Mucosa of gallbladder (tissue), 1 donor: ENCODE measurements at places on chromosomes 3 and 15.

DNA sequence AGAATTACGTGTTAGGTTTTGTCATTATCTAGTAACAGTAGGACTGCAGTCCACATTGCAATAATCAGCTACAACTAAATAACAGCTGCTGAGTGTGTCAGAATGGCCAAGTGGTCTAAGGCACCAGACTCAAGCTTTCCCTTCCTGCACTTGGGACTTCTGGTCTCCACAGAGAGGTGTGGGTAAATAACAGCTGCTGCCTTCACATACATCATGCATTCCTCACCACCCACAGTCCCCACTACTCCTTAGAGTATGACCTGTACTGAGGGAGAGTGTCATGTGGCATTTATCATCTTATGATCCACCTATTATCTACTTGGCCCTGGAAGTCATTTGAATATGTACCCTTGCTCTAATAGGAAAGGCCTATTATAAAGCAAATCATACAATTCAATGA is 22.2 kb upstream of the ZMAT3 start:
- no peak for DNase-seq

- no peak for DNase-seq
Measured at GRCh38 chr3:94183551-94183950, 120.7 kb downstream of the NSUN3 start.

- DNase-seq = no peak
Measured at GRCh38 chr15:67826717-67827561, 1.6 kb downstream of the SKOR1 start.

DNA sequence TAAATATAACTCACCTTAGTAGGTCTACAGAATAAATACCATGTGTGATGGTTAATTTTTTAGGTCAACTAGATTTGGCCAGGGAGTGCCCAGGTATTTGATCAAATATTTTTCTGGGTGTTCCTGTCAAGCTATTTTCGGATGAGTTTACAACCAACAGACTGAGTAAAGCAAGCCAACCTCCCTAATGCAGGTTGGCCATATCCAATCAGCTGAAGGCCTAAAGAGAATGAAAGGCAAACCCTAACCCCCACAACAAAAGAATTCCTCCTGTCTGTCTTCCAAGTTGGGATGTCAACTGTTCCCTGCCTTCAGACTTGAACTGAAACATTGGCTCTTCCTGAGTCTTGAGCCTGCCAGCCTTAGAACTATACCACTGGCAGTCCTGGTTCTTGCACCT is 28.6 kb downstream of the TASOR start:
- no peak for DNase-seq

- no peak for DNase-seq
Measured at GRCh38 chr3:89025185-89025584, 82.2 kb upstream of the EPHA3 start.

DNA sequence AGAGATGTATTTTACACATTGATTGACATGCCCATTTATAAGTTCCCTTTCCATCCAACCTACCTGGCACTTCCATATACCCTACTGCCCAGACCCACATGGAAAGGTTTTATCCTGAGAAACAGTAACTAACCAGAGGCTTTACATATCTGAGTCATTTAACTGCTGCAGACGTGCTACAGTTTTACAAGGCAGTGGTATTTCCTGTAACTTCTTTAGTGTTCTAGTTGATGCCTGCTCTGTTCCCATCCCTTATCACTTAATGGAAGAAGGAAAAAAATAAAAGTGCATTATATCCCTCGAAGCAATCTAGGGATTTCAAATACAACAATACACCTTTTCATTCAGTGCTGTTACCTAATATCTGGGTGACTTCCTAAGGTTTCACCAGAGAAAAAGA is 107.1 kb downstream of the TMCO5A start:
- DNase-seq = no peak

- DNase-seq = no peak
Measured at GRCh38 chr3:58249358-58250092, 11.9 kb downstream of the ABHD6 start.

DNA sequence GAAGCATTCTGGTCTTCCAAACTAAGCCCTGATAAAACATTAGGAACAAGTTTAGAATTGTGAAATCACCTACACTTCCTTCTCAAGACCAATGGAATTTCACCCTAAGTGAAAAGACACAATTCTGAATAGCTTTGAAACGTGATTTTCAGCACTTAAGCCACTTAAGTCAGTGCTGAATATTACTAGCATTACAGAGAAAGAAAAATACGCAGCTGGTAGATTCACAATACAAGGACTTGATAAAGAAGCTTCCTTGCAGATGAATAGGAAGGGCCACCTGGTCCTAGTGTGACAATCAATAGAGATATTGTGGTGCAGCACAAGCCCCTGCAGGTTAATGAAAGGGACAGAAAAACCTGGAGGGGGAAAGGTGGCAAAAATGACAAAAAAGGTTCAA is 353.1 kb upstream of the ALCAM start:
- DNase-seq = no peak

GRCh38 chr3:184946917-184947316 is 135.0 kb downstream of the VPS8 start:
- no peak for DNase-seq

GRCh38 chr3:127479449-127479848 is 111.1 kb downstream of the TPRA1 start:
- DNase-seq = no peak

- no peak for DNase-seq
Measured at GRCh38 chr3:12905316-12906071, 64.1 kb upstream of the RPL32 start.

DNA sequence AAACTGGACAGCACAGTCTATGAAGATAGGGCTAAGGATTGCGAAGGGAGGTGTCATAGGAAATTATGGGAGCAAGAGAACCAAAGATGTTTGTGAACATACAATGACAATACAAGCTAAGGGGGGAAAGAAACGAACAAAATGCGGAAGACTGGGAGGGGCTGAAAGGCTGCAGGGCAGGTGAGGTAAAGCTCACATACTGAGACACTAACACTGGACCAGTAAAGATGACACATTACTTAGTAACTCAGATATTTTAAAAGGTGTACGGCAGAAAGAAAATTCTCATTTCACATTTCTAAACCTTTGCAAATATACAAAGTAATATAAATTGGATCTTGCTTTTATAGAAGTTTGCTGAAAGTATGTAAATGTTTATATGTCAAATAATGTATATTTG is 10.1 kb downstream of the CLDND1 start:
- no peak for DNase-seq

GRCh38 chr3:60013241-60013640 is 963.4 kb upstream of the CFAP20DC start:
- DNase-seq = no peak

DNA sequence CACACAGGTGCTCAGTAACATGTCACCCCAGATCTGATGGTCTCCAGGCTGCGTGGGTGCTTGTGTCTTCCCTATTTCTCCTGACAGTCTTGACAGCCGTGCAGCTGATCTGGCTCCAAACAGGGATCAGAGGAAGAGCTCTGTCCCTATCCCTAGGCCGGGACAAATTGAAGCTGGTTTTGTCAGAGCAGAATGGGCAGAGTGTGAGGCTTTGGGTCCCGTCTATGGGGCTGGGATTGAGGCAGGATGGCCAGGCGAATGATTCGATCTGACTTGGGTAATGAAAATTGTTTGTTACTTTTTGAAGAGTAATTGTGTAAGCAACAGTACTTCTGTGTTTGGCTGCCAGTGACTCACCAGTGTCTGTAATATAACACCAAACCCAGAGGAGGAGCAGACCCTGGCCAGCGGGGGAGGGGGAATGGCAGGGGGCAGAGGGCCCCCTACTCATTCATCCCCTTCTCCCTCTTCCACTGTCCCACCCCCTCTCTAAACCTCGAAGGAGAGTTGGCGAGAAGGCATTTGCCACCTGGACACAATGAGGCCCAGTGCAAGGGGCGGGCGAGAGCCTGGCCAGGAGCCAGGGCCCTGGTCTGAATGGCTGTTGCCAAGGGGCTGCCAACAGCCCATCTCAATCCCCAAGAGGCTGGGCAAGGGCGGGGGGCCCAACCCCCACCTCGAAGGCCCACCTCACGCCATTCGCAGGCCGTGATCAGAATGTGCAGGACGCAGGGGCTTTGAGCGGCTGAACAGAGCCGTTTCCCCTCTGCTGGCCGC is 4.9 kb upstream of the MAGEF1 start:
- DNase-seq = no peak

- no peak for DNase-seq
Measured at GRCh38 chr3:16392717-16393116, 120.8 kb downstream of the RFTN1 start.

DNA sequence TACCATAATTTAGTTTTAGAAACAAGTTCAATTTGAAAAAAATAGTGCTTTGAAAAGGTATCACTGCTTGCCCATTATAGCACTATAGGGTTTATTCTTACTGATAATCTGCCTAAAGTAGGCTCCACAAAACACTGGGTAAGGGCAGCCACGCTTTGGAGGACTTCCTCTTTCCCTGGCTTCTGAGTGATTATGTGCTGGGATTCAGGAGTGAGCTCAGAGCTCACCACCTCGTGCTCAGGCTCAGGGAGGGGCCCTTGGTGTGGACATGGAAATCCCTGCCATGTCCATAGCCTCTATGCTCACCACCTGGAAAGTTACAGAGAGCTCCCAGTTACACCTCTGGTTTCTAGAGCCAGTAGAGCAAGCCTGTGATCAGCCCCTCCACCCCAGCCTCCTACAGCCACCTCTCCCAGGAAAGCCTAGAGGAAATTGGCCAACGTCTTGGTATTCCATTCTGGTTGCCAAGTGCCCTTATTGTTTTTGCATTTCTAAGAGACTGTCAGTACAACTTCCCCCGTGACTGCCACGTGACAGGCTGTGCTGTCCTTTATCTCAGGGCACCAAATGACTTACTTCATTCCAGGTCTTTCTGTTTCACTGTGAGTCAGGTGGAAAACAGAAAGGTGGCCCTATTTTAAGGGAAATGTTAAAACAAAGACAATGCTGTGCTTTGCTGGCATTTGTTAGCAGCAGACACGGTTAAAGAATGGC is 316.0 kb downstream of the RORA start:
- DNase-seq = peak; percentile 27

DNA sequence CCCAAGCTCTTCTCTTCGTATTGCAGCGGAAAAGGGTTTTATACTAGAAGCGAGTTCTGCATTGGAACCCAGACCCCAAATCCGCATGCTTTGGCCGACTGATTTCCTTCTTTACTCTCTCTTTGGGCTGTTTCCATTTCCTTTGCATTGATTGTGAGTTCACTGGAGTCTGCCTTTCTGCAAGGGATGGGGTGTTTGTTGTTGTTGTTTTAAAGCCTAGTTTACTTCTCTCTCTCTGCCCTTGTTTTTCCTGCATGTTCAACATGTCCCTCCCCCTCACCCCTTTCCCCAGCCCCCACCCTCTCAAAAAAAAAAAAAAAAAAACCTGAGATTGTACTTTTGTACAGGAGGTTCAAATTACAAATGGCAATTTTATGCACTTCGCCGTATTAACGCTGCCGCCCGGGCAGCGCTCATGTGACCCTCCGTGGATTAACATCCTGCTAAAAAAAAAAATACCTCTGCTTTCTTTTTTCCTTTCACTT is 2.2 kb downstream of the NR2F2 start:
- DNase-seq = no peak

DNA sequence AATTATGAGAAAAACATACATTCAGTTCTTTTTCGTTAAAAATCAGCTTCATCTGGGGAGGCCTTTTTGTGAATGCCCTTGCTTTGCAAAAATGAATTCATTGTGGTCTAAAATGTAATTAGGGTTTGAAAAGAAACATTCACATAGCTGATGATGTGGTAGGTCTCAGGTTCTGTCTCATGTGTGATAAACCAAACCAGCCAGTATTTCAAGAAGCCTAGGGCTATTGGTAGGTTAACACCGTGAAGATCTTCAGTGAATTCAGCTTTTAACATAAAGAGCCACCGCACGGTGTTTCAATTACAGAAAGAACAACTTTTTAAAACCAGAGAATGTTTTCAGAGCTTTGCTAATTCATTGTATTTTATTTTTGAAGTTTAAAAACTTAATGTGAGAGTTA is 41.9 kb downstream of the CTNNB1 start:
- DNase-seq = no peak

GRCh38 chr3:27553886-27554540 is 69.8 kb upstream of the SLC4A7 start:
- DNase-seq = no peak

DNA sequence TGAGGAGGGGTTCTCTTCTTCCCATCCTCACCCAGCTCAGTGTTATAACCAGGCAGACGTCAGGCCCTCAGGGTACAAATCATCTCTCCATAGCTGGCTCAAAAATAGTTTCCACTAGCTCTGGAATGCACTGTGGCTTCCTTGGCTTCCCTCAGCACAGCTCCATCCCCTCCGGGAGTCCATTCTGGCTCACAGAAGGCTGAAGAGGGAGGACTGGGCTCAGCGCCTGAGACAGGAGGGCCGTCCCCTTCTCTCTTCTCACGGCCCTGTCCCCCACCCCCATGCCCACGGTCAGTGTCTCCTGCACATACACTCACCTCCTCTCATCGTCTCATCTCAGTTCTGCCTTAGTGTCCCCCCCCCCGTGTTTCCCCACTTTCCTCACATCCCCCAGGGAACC is 50.1 kb downstream of the UMPS start:
- peak; percentile 62 for DNase-seq

GRCh38 chr3:151838574-151839312 is 24.8 kb downstream of the AADAC start:
- DNase-seq = peak; percentile 60

DNA sequence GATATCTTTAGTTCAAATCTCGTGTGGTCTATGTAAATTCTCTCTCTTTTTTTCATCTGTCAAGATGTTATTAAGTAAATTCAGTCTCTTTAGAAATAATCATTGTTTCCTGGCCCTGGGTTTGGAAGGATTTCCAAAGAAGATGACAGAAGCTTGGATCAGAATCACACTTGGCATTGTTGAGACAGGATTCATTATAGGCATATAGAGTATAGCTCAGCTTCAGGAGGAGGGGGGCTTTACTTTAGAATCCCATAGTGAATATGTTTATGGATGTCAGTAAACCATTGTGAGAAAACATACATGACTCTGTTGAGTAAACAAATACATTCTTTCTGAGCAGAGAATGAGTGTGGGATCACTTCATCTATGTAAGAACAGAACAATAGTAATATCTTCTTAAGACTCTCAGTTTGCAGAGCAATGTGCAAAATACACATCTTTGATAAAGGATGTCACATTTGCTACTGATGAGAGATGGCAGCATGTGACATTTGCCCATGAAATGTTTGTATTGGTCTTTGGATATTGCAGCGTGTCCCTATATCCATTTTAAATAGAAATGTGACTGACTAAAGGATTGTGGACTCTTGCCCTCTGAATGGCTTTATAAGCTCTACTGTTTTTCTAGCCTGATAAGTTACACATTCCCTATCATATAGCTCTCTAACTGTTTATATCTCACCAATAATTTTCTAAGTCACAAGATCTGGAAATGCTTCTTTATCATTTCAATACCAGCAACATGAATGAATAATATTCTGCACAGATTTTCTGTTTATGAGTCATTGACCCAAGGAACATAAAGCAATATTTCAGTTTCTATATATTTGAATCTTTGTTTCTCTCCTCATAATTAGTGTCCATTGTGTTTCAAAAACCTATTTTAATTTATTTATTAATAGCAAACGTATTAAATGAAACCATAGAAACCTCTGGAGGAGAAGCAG is 95.6 kb upstream of the THRB start:
- no peak for DNase-seq

- peak; percentile 75 for DNase-seq
Measured at GRCh38 chr15:84658080-84658787, at the start of gene NMB. Gene NMB (minus strand): TSS chr15:84658199. CDS start chr15:84658152, 47 bp downstream.
